ENCODE measurements at places on chromosomes 5 and 9.

DNA sequence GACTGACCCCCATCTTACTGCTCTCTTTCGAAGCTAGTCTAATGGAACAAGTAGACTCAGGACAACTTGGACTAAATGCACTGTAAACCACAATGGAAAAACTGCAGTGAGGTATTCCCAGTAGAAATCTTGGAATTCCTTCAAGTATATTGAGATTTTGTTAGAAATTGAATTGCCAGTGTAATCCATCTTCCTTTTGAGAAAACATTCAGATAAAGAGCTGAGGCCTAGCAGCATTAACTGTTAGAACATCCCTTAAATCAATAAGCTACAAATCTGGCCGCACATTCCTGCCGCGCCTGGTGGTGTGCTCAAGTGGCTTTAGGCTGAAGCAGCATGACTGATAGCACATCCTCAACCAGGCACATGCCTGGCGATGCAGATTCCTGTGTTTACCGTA, 29.3 kb downstream of the PPIC start:
- no peak for DNase-seq

GRCh38 chr5:63154476-63155309, 576.1 kb downstream of the LRRC70 start:
- no peak for DNase-seq

GRCh38 chr5:125274211-125274610, 527.8 kb upstream of the ZNF608 start:
- no peak for DNase-seq

DNA sequence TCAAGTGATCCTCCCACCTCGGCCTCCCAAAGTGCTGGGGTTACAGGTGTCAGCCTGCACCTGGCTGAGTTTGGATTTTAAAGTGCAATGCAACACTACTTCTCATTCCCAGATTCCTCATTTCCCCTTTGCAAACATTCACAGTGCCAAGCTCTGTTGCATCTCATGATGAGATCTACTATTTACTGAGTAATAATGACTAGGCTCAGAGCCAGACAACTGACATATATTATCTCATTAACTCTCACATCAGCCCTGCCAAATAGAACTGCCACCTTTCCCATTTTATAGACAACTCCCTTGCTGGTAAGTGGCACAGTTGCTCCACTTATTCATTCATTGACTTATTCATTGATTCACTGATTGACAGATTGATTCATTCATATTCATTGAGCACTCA, 7.0 kb downstream of the PDE6A start:
- no peak for DNase-seq

DNA sequence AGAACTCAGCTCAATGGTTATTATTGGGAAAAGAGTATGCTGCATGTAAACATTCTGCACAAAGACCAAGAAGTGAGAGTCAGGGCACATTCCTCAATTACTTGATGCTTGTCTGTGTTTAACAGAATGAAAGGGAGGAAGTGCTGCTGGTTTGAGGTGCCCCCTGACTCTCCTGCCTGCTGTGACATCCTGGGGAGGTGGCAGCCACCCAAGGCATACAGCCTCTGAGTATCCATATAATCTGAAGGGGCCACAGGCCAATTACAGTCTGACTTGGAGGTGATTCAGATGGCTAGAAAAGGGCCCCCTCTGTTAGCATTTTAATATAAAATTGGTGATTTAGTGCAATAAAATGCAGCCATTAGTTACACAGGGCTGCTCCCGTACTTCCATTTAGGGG, 313.8 kb downstream of the ASTN2 start:
- no peak for DNase-seq

DNA sequence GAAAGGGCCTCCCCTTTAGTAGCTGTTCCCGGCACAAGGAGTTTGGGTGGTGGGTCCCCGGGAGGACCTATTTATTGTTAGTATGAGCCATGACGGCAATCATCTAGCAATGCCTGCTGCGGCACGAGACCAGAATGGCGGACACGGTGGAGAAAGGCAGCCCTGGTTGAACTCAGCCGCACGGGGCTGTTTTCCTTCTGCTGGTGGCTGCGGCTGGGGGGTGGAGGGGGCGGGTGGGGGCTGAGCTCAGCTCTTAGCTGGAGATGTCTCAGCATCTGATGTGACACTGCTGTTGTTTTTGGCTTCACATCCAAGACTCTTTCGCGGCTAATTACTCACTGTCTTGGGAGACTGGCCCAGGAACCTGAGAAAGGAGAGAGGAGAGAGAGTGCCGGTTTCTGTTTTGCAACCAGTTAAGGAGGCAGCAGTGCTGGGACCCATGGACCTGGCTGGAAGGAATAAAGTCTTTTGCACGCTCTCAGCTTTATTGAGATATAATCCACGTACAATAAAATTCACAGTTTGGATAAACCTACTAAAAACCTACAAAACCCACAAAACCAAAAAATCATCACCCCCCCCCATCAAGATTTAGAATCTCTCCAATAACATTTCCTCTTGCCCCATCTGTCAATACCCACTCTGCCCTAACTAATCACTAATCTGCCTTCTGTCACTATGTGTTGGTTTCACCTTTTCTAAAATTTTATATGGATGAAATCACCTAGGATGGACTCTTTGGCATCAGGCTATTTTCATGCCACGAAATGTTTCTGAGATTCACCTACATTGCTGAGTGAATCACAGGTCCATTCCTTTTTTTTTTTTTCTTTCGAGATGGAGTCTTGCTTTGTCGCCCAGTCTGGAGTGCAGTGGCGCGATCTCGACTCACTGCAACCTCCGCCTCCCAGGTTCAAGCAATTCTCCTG, 81.8 kb upstream of the NEURL1B start:
- no peak for DNase-seq

DNA sequence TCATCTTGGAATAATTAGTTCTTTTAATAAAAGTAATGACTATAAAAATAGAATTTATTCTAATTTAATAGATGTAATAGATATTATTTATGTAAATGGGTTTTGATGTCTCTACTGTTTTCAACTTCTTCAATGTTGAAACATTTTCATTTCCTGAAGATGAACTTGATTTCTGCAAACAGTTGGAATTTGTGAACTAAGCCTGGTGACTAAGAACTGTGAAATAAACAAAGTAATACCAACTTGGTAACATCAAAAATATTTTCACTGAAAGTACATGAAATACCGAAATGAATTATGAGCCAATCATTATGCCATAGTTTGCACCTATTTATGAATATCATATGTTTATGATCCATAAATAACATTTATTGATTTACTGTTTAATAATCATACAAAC, 143.8 kb upstream of the FGF10 start:
- no peak for DNase-seq

DNA sequence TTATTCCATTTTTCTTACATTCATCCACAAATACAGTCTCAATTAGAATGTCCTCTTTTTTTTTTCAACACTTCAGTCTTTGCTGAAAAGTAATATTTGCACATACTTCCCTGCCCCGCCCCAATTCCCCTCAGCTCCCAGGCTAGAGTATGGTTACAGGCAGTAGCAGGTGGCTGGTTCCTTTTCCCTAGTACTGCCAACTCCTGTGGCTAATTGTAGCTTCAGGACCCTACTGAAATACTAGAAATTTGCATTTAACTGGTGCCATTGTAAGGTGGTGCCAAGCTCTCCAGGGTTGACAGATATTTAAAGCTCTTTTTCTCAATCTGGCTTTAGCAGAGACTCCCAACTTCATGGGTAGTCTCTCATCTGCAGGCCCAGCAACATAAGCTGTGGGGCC, 80.3 kb downstream of the FAM81B start:
- DNase-seq, result no peak

DNA sequence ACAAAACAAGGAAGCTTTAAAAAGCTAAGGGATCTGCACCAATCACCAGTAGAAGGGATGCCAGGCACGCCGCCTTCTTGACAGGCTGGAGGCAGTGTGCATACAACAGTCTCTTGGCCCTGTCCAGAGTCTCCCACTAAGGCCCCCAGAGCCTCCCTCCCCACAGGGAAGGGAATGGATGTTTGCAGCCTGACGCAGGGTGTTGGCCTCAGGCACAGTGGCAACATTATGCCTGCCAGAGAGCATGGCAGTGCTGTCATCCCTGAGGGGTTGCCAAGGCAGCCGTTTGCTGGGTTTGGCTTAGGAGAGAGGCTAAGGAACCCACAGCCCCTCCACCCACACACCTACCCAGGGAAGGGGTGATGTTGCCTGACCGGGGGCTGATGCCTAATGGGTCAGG, 4.8 kb downstream of the HBEGF start:
- no peak for DNase-seq

Measured in MM.1S (cell line).